Left kidney (tissue), 8 donors: ENCODE measurements at places on chromosomes 11 and 22. TPM values are rescaled to one million over a fixed set of nuclear protein-coding genes. Genes with fewer than 3 reads are reported as not detected.

DNA sequence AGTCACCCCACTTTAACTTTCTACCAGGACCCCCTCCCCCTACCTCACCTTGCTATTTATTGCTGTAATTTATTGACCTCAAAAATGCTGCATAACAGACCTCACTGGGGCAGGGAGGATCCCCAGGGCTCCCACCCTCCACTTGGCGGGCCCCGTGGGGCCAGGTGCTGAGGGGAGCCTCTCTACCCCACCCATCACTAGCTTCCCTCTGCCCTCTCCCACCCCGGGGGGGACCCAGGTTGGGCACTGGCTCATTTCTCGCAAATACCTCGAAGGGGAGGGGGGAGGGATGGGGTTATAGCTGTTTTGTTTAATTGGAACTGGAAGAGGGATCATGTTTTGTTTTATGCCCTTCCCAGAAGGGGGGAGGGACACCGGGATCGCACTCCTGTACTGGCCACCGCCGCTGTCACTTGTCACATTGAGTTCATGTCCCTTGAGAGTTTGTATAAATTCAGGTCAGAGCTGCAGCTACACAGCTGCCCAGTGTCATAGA is 16.3 kb upstream of the TMEM191C start:
- DNase-seq: peak; percentile 12

DNA sequence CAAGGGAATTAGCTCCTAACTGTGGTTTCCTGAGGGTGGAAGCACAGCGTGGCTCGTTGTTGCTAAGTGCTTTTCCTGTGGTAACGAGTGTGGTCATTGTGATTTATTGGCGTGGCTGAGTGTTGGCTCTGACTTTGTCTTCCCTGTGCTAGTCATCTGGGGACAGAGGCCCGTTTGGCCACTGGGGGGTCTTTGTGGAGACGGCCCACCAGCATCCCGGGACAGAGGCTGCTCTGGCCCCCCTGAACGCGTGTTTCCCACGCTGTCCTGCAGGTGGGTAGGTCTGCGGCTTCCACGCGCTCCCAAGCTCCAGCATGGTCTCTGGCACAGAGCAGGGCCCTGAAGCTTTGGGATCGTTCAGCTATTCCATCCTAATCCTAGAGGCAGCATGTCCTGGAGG is 1040.0 kb downstream of the TBC1D22A start:
- DNase-seq: no peak

- DNase-seq: no peak
These were observed 10.7 kb downstream of the MCM5 start for GRCh38 chr22:35410663-35411034.

OR4A16 gene
- not detected for polyA plus RNA-seq

AMPD3 gene
- 6.5 TPM for polyA plus RNA-seq

- DNase-seq: no peak
These were observed 76.9 kb upstream of the ALKBH3 start for GRCh38 chr11:43803766-43804165.

PLAAT2 gene
- polyA plus RNA-seq: 0.88 TPM

- no peak for DNase-seq
These were observed 57.9 kb downstream of the ARL14EP start for GRCh38 chr11:30380846-30381245.

HRAS gene
- 37.5 TPM for polyA plus RNA-seq

DNA sequence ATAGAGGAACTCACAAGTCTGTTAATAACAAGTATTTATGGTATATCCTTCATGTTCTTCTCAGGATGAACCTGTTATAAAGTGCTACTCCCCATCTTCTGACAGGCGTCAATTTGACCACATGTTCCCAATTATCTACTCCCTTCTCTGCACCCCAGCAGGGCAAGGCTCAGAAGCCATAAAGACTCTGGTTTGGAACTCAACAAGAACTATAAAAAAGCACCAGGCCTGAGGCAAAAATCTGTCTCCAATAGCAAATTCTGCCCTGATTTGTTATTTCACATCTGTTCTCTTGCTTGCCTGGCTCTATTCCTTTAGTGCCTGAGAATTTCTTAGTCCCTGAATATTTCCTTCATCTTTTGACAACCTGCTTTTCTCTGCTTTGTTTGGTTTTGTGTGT is 618.2 kb upstream of the KIRREL3 start:
- DNase-seq: no peak
